Activated CD8-positive, alpha-beta memory T cell treated with anti-CD3 and anti-CD28 coated beads, Interleukin-2, amount 50 U/mL, for 48 hours (primary cell): ENCODE measurements at places on chromosomes 2 and 18.

GRCh38 chr2:88398180-88398579 is 54.3 kb downstream of the FOXI3 start:
- no peak for DNase-seq

GRCh38 chr18:22165049-22165602 is 4.3 kb upstream of the GATA6 start:
- no peak for DNase-seq

GRCh38 chr2:196592911-196593881 is 46.3 kb upstream of the CCDC150 start:
- DNase-seq = peak; percentile 60

GRCh38 chr2:234425639-234426603 is 71.0 kb downstream of the ARL4C start:
- DNase-seq = no peak

DNA sequence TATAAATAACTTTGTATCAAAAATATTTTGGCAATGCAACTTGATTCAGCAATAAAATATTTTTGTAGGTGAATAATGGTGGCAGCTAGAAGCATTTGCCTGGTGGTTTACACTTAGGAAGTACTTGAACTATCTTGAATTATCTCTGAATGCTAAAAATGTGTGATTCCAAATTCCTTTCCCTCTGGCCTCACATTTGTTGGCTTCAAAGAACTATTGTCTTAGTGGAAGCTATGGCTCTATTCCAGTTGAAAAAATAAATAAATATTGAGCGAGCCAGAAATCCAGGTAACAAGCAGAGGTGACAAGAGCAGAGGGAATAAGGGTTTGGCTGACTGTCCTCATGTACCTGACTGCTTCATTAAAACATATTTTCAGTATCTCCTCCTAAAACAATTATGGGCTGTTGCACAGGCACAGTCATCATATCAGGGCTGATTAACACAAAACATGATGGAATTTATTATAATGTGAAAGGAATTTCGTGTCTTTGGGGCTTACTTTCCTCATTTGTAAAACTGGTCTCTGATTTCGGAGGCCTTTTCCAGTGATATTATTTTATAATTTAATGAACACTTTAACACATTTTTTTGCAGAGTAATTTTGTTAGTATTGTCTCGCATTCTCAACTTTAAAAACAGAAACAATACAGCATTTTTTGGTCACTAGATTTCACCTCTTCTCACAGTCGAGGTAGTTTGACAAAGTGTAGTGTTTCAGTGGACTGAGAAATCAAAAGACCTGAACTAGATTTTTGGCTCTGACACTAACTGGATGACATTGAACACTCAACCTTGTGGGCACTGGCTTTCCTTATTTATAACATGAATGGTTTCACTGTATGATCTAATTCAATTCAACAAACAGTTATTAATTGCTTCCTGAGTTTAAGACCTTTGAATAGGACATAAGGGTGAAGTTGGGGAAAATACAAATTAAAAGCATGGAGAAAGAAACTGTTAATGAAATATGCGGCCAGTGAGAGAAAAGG is 7.8 kb upstream of the CAVIN2 start:
- no peak for DNase-seq

DNA sequence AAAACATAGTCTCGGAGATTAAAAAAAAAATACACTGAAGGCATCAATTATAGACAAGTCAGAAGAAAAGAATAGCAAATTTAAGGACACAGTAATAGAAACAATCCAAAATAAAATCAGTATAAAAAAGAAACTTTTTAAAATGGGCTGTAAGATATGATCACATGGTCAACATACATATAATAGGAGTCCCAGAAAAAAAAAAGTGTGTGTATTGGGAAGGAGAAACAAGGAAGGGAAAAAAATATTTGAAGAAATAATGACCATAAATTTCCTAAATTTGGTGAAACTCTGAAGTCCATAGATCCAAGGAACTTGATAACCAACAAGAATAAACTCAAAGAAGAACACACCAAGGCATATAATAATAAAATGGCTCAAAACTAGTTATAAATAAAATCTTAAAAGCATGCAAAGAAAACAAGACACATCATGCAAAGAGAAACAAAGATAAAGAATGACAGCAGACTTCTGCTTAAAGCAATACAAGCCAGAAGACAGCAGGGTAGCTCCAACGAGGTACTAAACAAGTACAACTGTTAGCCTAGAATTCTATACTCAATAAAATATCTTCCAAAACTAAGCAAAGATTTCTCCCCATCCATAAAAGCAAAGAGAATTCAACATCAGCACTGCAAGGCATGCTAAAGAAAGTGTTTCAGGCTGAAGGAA is 115.1 kb downstream of the NBAS start:
- no peak for DNase-seq

- DNase-seq = no peak
Observed at GRCh38 chr2:20666304-20667150, at the start of gene GDF7. TSS of gene GDF7 (plus strand) at chr2:20667144. CDS start at chr2:20667240, 96 bp downstream.

DNA sequence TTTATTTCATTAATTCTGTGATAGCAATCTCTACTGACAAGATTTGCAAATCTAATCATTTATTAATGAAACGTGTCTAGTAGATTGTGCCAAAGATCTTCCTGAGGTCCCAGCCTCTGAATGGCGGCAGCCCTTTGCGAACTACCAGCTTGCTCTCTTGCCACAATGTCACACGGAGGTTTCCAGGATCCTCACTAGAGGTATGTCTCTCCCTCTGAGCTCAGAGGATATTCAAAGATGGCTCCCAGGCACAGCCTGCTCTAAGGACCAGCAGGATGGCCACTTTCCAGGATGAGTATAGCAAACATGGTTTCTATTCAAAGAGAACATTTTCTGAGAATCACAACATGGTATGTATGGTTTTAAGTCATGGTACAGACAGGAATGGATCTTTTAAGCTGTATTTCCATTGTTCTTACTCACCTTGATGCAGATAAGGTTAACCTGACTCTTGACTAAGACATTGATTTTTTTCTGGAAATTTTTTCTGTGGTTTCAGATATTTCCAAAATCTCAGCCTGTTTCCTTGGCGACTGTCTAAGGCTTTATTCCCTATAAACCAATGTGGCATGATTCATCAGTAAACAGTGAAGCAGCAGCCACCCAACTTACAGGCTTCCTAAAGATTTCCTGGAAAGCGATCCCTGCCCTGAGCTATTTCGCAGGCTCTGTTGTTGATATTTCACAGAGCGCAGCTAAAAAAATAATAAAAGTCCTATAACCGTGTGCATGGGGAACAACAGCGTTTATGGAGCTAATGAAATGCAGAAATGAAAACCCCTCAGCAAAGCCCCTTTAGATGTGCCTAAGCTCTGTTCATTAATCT is 54.1 kb upstream of the KLF7 start:
- no peak for DNase-seq

DNA sequence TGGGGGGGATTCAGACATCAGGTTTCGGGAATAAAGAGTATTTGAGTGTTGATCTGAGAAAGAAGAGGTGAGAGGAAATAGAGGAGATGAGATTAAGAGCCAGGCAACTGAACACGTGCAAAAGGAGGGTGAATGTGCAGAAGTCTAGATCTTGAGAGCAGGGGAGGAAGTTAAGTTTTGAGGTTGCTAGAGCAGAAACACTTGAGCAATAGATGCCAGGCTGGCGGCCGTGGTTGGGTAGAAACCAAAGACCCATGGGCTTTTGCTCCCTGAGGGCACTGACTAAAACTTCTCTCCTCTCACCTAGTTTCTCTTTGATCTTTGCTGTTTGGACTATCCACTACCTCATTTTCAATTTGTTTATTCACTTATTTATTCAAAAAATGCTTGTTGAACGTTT is 116.0 kb downstream of the CDC42EP3 start:
- DNase-seq = no peak

GRCh38 chr2:195451160-195451559 is 205.9 kb upstream of the SLC39A10 start:
- DNase-seq = no peak

DNA sequence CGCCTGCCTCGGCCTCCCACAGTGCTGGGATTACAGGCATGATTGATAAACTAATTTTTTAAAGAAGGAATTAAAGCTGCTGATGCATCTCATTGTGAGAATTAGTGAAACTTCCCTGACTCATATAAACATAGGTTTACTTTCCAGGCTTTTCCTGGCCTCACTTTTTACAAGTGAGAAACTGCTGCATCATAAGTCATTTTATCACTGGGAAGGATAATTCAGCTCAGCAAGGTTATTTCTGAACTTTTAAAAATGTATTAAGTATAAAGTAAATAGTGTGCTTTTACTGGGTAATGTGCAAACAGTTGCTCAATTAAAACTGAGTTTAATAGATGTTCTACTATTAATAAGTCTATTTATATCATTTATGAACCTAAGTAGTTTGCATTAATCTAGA is 1130.3 kb upstream of the CDH2 start:
- DNase-seq = no peak

DNA sequence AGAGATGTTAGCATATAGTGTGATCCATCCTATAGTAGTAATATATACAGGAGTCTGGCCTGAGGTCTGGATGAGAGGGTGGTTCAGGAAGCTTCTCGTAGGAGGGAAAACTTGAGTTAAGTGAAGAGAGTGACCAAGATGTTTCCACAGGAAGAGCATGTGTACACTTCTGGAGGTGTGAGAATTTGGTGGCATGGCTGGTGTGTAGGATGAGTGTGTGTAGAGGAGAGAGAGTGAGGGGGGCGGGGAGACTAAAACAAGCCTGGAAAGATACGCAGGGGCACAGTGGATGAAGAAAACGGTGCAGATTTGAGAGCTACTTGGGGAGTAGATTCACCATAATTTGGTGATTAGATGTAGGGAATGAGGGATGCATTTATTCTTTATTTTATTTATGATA is 43.5 kb upstream of the CTLA4 start:
- DNase-seq = no peak

DNA sequence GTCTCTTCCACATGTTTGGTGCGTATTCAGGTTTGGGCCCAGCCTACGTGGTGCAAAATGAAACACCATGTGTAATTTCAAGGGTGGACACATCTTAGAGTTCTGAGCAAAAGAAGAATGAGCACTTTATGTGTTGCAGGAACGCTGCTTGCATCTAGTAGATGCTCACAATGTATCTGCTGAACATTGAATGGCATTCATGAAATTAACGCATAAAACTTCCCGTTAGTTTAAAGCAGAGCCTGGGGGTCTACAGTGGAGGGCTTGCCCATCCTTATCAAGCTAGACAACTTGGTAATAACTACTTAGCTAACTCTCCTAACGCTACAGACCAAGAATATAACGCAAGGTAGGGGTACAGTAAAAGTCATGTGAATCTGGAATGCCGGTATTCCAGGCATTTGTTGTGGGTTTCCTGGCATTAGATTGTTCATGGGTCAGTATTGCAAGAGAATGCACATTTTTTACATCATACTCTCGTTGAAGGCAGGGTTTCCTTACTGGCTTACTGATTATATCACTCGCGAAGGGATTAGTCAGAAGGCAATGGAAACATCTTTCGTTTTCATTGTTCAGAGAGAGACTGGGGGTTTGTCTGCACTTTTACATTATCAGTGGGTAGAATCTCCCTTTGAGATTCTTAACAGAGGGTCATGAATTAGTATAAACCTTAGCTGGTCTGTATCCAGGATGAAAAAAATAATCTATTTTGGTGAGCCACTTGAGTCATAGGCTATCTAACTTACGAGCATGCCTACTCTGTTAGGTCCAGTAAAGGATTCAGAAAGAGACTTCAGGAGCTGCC is 229.5 kb upstream of the EPAS1 start:
- no peak for DNase-seq

GRCh38 chr2:126902152-126902835 is 3.6 kb downstream of the TEX51 start:
- DNase-seq = peak; percentile 20

- DNase-seq = no peak
Observed at GRCh38 chr2:70041663-70042062, 45.6 kb upstream of the PCBP1 start.

DNA sequence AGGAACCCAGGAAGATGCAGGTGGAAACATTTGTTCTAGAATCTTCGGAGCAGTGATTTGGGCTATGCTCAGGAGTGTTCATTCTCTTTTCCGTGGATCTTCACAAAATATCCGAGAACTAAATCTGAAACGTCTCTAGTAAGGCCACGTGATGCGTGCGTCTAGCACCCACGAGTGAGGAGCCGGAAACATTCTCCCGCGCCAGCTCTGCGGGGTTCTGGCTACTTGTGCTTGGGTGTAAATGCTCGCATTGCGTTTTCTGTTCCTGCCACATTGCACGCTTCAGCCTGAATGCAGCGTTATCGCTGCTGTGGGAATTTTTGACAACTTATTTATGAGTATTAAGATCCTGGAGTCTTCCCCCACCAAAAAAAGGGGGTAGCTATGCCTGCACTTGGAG is 71.4 kb downstream of the KLHL29 start:
- DNase-seq = no peak

DNA sequence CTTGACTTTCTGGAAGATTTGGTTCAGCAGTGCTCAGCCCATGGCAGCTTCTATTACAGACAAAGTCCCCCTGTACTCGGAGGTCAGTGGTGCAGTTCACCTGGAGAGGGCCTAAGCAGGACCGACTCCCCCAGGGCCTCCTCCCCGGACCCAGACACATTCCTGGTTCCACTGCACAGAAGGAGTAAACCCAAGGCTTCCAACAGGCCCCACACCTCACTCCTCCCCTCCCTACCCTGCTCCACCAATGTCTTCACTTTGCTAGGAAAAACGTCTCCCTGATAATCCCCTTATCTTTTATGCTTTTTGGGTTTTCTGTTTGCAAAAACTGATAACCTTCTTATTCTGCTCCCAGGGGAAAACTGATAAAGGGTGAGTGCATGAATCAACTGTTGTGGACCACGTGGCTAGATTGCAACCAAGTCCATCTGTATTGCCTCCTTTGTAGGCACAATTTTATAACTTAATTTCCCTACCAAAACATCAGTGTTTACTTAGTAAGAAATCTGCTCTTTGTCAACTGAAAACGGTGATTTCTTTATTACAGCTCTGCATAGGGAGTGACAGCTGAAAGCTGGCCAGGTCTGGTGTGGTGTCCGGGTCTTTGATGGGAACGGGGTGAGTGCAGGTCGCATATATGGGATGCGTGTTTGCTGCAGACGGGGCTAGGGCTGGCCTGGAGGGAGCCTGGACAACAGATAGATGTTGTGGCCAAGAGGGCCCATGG is 202.5 kb downstream of the GLI2 start:
- no peak for DNase-seq

GRCh38 chr2:120654381-120655134 is 81.1 kb upstream of the GLI2 start:
- DNase-seq = no peak

DNA sequence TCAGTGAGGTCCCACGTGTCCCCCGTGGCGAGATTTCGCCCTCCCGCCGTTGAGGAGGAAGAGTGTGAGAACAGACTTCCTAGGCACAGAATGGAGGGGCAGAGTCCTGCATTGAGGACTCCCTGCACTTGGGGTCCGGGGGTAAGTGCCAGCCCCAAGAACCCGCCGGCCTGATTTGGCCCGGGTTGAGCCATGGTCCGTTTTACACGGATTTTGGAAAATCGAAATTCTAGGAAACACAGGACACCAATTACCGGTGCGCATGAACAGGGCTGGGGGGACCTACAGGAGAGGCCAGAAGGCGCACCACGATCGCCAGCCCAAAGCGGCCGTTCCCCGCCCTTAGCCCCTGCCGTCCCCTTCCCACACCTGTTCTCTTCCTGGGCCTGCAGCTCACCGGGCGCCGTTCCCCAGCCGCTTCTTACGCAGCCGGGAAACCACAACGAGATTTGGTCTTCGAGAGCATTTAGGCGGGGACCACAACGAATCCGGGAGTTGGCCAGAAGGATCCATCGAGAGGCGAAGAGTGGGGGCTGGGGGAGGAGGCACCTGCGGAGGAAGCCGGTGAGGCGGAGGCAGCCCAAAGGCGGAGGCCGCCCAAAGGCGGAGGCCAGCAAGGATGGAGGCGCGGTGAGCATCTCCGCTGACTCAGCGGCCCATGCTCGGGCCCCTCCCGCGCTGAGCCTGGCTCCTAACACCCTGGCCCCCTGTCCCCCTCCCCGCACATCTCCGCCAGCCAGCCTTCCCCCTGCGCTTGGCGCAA is 464 bp upstream of the TLX2 start:
- peak; percentile 66 for DNase-seq
